Fibroblast of the aortic adventitia (primary cell): ENCODE measurements at places on chromosomes 5 and 9. TPM values are rescaled to one million over a fixed set of nuclear protein-coding genes. Genes with fewer than 3 reads are reported as not detected.

The FAM13B gene
- total RNA-seq = 42.8 and 50.0 TPM in 2 replicates

The TMC1 gene
- total RNA-seq = 0.36 and 0.49 TPM in 2 replicates

The SEC61B gene
- total RNA-seq = 20.3 and 155 TPM in 2 replicates

The ZFP2 gene
- total RNA-seq = 0.36 and 2.7 TPM in 2 replicates

The PRDM9 gene
- total RNA-seq = not detected in 2 replicates

The HNRNPA0 gene
- total RNA-seq = 20.0 and 26.8 TPM in 2 replicates
